Smooth muscle cell of the umbilical artery (primary cell): ENCODE measurements at places on chromosomes 6 and 20. TPM values are rescaled to one million over a fixed set of nuclear protein-coding genes. Genes with fewer than 3 reads are reported as not detected.

MPIG6B gene
- total RNA-seq: not detected in 2 replicates

CST4 gene
- not detected in 2 replicates for total RNA-seq

TNF gene
- total RNA-seq: under 0.01 TPM in 1 of 2 replicates, not detected in the other

OR2B6 gene
- total RNA-seq: not detected in 2 replicates

MYLK2 gene
- 0.14 TPM in 1 of 2 replicates, not detected in the other for total RNA-seq
